Activated CD4-positive, alpha-beta memory T cell treated with anti-CD3 and anti-CD28 coated beads, Interleukin-2, amount 10 ng/mL, durations not matched to agents 7 days and 5 days (primary cell): ENCODE measurements at places on chromosomes 2 and 18. TPM values are rescaled to one million over a fixed set of nuclear protein-coding genes. Genes with fewer than 3 reads are reported as not detected.
A peak's percentile ranks its signal among the peaks of the same experiment; 100 is the strongest.

IL1A gene
- total RNA-seq, result 5.4 TPM

DNA sequence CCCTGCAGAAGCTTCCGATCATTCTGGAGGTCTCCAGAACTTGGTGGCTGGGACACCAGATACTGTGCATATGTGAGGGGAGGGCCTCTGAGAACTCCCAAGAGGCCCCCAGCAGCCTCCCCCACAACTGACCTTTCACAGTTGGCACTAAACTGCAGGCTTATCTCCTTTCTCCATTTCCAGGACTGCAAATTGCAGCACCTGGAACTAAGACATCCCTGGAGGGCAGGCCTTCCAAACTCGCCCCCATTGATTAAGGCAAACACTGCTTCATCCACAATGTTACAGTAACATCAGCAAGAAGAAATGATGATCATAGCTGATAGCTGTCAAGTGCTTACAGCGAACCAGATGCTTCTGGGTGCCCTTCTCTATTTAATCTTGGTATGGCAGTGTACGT is 67.9 kb downstream of the TGOLN2 start:
- H3K27ac ChIP-seq, result no peak overlapping the region
- DNase-seq, result no peak
- no peak overlapping the region for H3K4me3 ChIP-seq
- H3K27me3 ChIP-seq, result peaks cover 8% of the 10 kb centered on the region
- H3K36me3 ChIP-seq, result no peaks in the 10 kb centered on the region
- H3K4me1 ChIP-seq, result no peaks in the 10 kb centered on the region

DNA sequence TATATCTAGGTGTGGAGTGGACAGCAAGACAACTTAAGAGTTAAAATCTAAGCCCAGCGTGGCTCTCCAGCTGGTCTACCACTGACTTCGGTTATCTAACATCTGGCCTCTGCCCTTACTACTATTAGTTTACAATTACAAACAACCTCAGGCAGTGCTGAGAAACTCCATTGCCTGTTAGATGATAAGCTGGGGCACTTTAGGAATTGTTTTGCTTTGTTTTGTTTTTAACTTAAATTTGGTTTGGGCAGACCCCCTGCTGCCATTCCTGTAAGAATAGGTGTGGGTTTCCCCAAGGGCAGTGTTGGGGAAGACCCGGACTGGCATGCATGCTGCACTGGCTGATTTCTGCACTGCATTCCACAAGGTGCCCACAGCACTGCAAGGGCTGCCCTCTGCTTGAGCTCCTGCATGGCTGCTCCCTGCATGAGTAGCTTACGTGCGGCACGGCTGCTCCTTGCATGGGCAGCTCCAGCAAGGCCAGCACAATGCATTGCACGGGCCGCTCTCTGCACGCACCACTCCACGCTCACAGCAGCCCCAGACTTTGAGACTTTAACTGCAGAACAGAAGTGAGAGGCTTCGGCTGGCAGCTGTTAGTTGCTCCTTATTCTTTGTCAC is 74.2 kb upstream of the SERTAD2 start:
- peak overlapping the region; percentile 24 for H3K4me3 ChIP-seq
- no peaks in the 10 kb centered on the region for H3K27me3 ChIP-seq
- peaks cover 2% of the 10 kb centered on the region for H3K36me3 ChIP-seq
- peaks cover 50% of the 10 kb centered on the region for H3K4me1 ChIP-seq

SIX3 gene
- total RNA-seq, result 0.08 TPM

DNA sequence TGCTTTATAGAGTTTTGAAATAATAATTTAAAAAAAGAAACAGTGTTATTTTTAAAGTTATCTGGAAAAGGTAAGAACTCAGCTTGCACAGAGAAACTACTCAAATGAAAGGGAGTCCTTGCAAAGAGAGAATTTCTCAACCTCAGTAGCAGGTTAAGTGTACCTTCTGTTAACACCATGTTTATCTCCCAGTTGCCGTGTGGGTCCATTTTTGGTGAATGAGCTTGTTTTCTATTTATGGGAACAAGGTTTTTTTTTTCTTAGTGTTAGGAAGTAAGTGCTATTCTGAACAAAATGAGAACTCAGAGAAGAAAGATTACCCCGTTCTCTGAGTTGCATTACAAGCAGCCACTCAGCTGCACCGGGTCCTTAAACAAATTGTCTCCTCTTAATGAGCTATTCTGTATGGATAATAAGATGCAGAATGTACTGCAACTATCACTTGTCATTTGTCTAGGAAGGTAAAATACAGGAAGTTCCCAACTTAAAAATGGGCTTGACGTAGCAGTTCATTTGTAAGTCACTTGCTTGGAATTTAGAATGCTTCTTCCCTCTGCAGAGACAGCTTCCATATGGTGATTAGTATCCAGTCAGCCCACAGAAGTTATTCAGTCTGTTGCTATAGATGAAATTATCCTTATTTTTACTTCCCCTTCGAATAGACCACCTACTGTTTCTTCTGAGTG is 74.9 kb downstream of the LTBP1 start:
- H3K4me1 ChIP-seq, result no peaks in the 10 kb centered on the region
- no peaks in the 10 kb centered on the region for H3K36me3 ChIP-seq
- DNase-seq, result no peak
- H3K27me3 ChIP-seq, result peaks cover 29% of the 10 kb centered on the region
- no peak overlapping the region for H3K27ac ChIP-seq

LRRC30 gene
- total RNA-seq, result not detected

DNA sequence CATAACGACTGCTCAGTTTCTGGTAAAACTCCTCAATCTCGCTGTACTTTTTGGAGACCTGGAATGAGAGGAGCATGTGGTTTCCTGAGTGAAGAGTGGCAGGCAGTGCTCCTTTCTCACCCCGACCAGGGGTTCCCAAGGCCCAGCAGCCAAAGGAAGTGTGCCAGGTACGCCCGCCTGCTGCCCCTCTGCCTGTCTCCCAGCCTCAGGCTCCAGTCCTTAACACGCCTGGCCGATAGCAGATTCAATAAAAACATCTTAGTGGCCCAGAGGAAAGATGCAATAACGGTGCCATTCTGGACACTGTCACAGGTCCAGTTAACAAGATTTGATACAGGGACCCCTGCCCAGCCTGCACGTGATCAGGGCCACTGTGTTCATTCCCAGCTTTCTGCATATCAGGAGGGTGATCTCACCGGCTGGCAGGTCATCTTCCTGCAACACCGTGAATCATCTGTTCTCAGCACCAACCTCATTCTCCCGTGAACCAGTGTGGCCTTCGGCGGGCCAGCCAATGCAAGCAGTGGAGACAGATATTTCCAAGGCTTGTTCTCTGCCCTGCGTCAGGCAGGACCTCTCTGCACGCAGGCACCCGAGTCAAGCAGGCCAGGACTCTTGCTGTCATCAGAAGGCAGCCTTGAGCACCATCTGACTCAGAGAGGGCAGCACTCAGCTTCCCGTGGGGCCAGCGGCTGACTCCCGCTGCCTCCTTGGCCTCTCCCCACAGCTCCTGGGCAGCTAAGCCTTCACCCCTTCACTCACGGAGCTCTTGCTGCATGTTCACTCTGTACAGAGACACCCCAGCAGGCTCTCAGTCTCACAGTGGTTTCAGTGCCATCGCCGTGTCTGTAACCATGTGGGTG is 9.5 kb downstream of the HS1BP3 start:
- H3K4me3 ChIP-seq, result no peak overlapping the region
- H3K27me3 ChIP-seq, result no peaks in the 10 kb centered on the region
- no peak overlapping the region for H3K27ac ChIP-seq
- H3K4me1 ChIP-seq, result no peaks in the 10 kb centered on the region

TTN gene
- 2.3 TPM for total RNA-seq

DNA sequence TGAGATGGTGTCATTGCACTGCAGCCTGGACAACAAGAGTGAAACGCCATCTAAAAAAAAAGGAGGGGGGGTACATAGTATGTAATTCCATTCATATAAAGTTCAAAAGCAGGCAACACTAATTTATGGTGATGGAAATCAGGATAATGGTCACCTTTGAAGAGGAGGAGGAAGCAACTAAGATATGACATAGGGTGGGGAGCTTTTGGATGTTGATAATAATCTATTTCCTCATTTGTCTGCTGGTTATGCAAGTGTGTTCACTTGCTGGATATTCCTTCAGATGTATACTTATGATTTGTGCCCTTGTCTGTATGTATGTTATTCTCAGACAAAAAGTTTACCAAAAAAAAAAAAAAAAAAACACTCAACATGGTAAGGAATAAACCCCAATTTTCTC is 28.6 kb upstream of the ATIC start:
- H3K36me3 ChIP-seq, result no peaks in the 10 kb centered on the region
- H3K4me3 ChIP-seq, result no peak overlapping the region
- DNase-seq, result no peak
- peaks cover 4% of the 10 kb centered on the region for H3K27me3 ChIP-seq

DNA sequence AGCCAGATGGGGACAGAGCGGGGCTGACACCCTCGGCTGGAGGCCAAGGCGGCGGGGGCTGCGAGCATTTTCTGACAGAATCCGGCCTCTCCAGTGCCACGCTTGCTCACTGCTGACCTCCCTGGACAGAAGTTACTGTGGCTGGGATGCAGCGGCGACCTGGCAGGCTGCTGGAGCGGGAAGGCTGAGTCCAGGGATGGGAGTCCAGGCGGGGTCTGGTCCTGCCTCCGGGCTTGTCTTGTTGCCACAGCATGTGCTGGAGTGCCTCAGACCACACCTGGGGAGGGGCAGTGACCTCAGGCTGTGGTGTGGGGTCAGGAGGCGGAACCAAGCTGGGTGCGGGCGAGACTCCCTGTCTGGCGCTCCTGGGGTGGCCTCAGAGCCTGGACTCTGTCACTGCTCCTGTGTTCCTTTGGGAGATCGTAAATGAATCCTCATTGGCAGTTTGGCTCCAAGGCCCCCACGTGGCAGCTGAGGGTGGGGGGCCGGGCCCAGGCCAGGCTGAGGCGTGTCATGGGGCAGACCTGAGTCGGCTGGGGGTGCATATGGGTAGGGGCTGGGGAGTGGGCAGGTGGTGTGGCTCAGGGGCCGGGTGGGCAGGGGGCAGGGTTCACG is 5.5 kb downstream of the BOK start:
- no peaks in the 10 kb centered on the region for H3K36me3 ChIP-seq
- DNase-seq, result no peak
- no peak overlapping the region for H3K4me3 ChIP-seq
- H3K27ac ChIP-seq, result no peak overlapping the region

DNA sequence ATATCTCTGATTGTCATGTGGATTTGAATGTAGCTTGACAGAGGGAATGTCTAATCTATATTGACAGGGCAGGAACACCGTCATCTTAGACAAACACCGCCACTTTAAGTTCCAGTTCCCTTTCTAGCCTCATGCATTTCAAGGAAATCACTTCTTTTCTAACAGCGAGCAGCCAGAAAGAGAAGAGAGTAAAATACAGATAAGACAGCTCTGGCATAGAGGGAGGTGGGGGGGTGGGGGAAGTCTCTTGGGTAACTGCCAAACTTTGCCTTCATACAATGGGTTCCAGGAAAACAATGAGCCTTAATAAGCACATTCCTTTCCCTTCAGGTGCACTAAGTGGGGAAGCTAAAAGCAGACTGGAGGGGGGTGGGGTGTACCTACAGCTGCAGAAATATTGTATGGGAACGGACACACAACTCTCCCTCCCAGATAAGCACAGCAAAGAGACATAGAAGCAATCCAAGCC is 37.2 kb downstream of the CASP10 start:
- no peak overlapping the region for H3K4me3 ChIP-seq
- no peaks in the 10 kb centered on the region for H3K27me3 ChIP-seq
- H3K27ac ChIP-seq, result no peak overlapping the region
- H3K36me3 ChIP-seq, result peaks cover 72% of the 10 kb centered on the region
- no peak for DNase-seq
- peaks cover 60% of the 10 kb centered on the region for H3K4me1 ChIP-seq

- H3K4me3 ChIP-seq, result no peak overlapping the region
- peaks cover 1% of the 10 kb centered on the region for H3K4me1 ChIP-seq
- no peak for DNase-seq
- H3K27me3 ChIP-seq, result peaks cover 20% of the 10 kb centered on the region
- no peak overlapping the region for H3K27ac ChIP-seq
These were observed 55.7 kb downstream of the LOXHD1 start for GRCh38 chr18:46601141-46601805.

GRCh38 chr2:64840426-64840881 is 148.7 kb upstream of the SLC1A4 start:
- DNase-seq, result no peak
- H3K4me3 ChIP-seq, result no peak overlapping the region
- H3K27ac ChIP-seq, result no peak overlapping the region
- H3K4me1 ChIP-seq, result peaks cover 6% of the 10 kb centered on the region

IGFBP5 gene
- total RNA-seq, result not detected

GRCh38 chr18:35695384-35695783 is 113.8 kb downstream of the GALNT1 start:
- H3K27me3 ChIP-seq, result no peaks in the 10 kb centered on the region
- DNase-seq, result no peak
- H3K4me3 ChIP-seq, result no peak overlapping the region
- no peaks in the 10 kb centered on the region for H3K4me1 ChIP-seq
- no peak overlapping the region for H3K27ac ChIP-seq
- H3K36me3 ChIP-seq, result peaks cover 5% of the 10 kb centered on the region

DNA sequence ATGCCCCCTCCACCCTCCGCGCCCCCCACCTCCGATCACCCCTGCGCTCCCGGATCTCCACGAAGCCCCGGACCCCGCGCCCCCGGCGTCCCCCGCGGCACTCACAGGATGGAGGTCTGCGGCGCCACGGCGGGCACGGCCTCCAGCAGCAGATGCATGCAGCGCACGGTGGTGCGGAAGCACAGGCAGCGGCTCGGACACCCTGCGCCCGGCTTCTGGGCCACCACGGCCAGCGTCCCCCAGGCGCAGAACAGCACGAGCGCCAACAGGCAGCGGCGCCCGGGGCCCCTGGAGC is 217 bp downstream of the PXDN start:
- peaks cover 34% of the 10 kb centered on the region for H3K27me3 ChIP-seq
- H3K27ac ChIP-seq, result no peak overlapping the region
- DNase-seq, result peak; percentile 9
- peaks cover 2% of the 10 kb centered on the region for H3K4me1 ChIP-seq

DNA sequence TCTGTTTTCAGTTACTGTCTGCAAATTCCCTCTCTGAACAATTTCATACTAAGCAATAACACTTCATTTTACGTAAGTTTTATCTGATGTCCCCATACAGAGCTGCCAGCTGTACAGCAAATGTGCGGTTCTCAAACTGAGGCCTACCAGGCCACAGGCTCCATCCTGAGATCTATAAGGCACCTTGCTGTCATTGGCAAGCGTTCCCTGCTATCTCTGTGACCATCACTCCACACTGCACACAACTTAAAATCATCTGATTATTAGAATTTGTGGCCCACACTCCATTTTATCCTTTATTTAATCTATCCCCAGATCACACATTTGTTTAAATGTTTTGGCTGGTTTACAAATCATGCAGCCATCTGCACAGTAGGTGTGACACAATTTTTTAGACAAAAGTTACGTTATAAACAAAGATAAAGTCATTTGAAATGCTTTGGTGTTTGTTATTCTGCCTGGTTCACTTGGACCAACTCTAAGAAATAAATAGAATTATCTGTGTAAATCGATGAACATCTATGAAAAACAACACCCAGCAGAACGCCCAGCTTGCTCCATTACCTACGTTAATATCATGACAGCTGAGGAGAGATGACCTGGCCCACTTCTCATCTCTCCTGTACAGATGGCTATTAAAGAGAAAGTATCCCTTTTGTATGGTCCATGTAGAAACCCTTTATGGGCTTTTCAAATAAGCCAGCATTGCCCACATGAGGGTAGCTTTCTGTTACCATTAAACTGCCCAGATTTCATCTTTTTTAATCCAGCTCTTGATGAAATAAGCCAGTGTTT is 162.4 kb downstream of the ZNF521 start:
- H3K4me3 ChIP-seq, result no peak overlapping the region
- H3K27ac ChIP-seq, result no peak overlapping the region
- no peak for DNase-seq
- no peaks in the 10 kb centered on the region for H3K27me3 ChIP-seq
- H3K4me1 ChIP-seq, result no peaks in the 10 kb centered on the region

TDRD15 gene
- 0.05 TPM for total RNA-seq

GRCh38 chr2:141703501-141703900 is 427.3 kb downstream of the LRP1B start:
- no peaks in the 10 kb centered on the region for H3K36me3 ChIP-seq
- no peak for DNase-seq
- no peaks in the 10 kb centered on the region for H3K27me3 ChIP-seq
